A549 treated with CORT108297 at 1 μM for 4 hours (cell line): ENCODE measurements at places on chromosomes 13 and 19. TPM values are rescaled to one million over a fixed set of nuclear protein-coding genes. Genes with fewer than 3 reads are reported as not detected.

SYNE4 gene
- 0.10 to 0.50 TPM (median 0.33 TPM) in 5 replicates for total RNA-seq

GPC5 gene
- total RNA-seq, result 0.02 TPM in 1 of 5 replicates, not detected in the others

LILRB3 gene
- total RNA-seq, result 0.06 to 0.25 TPM (median 0.09 TPM) in 3 of 5 replicates, not detected in the others

TRAPPC5 gene
- 43.7 to 109 TPM (median 104 TPM) in 5 replicates for total RNA-seq

ZNF729 gene
- total RNA-seq, result not detected in 5 replicates

FAM216B gene
- not detected in 5 replicates for total RNA-seq

C19orf18 gene
- 0.10 TPM in 1 of 5 replicates, not detected in the others for total RNA-seq

SIGLEC5 gene
- total RNA-seq, result 0.06 TPM in 1 of 5 replicates, not detected in the others

CYP2F1 gene
- not detected in 5 replicates for total RNA-seq

NEK5 gene
- 0.05 to 0.15 TPM (median 0.08 TPM) in 5 replicates for total RNA-seq

CEACAM8 gene
- not detected in 5 replicates for total RNA-seq

CEACAM3 gene
- not detected in 5 replicates for total RNA-seq

ZBTB32 gene
- total RNA-seq, result 0.03 TPM in 1 of 5 replicates, not detected in the others
